Posterior vena cava (tissue), 2 donors: ENCODE measurements at places on chromosomes 2 and 18. TPM values are rescaled to one million over a fixed set of nuclear protein-coding genes. Genes with fewer than 3 reads are reported as not detected.

- no peak for DNase-seq
Measured at GRCh38 chr2:40448476-40449079, 3.3 kb downstream of the SLC8A1 start.

- peak; percentile 89 for DNase-seq
Measured at GRCh38 chr2:126657148-126657635, 1.2 kb downstream of the GYPC start.

DNA sequence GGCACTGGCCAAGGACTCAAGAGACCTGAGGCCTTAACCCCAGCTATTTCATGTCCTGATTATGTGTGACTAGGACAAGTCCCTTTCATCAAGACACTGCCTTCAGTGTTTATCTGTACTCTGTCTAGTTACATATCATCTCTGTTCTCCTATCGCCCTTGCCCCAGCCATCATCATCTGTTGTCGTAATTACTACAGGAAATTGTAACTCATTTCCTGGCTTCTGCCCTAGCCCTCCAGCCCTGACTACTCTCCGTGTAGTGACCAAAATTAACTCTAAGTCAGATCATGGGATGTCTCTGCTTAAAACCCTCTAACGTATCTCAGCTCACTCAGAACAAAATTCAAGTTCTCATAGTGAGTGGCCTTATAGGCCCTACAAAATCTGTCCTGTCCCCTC is 49.3 kb upstream of the LAPTM4A start:
- no peak for DNase-seq

DNA sequence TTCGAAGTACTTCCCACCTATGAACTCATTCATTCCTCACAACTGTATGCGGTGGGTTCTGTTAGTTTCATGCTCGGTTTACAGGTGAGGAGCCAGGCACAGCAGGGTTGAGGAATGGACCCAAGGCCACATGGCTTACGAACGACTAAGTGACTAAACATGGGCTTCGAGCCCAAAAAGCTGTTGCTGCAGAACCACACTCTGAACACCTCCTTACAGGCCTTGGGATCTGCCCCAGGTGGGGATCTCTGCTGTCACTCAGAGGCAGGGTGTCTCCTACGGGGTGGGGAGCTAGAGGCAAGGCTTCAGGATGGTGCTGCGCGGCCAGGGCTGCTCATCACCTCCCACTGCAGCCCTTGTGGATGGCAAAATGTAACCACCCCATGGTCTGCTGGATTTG is 80.9 kb downstream of the TSHZ1 start:
- no peak for DNase-seq

DNA sequence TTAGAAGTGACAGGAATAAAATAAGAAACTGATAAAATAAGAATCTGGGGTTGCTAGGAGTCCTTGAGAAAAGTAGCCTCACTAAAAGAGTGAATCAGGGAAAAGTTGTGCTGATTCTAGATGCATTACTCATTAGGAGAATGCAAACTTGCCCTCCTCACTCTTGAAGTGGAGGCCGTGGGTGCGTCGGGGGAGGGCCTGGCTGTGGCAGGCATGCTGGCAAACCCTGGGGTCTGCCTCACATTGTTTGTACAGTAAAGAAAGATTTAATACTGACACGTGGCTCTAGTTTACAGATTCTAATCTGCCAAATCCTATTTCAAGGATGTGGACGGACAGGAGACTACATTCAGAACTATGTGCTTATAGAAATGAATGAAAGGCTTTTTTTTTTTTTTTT is 41.9 kb downstream of the TANC1 start:
- DNase-seq = no peak

DNA sequence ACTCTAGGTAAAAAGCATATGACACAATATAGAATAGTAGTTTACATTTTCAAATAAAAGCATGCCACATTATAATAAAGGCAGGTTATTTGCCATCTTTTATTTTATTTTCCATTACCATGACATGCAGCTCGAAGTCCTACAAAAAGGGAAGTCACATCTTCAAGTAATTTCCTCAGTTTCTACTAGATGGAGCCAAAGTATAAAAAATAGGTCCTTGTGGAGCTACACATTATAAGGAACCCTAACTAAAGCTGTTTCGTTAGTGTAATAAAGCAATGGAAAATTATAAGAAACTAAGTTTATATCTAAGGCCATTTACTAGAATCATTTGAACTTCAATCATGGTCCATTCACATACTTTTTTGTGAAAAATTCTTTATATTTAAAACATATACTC is 674.5 kb downstream of the KCNJ3 start:
- no peak for DNase-seq

UPP2 gene
- total RNA-seq = not detected

TBR1 gene
- total RNA-seq = not detected

ARHGAP25 gene
- 8.1 TPM for total RNA-seq

DCDC2C gene
- total RNA-seq = not detected

TMEM247 gene
- not detected for total RNA-seq

SPATS2L gene
- total RNA-seq = 68.7 TPM
